Stimulated activated CD4-positive, alpha-beta T cell treated with anti-CD3 and anti-CD28 coated beads, Interleukin-1b, Interleukin-23, amount 100 ng/mL, for 1 hour (primary cell): ENCODE measurements at places on chromosomes 6 and 20.

DNA sequence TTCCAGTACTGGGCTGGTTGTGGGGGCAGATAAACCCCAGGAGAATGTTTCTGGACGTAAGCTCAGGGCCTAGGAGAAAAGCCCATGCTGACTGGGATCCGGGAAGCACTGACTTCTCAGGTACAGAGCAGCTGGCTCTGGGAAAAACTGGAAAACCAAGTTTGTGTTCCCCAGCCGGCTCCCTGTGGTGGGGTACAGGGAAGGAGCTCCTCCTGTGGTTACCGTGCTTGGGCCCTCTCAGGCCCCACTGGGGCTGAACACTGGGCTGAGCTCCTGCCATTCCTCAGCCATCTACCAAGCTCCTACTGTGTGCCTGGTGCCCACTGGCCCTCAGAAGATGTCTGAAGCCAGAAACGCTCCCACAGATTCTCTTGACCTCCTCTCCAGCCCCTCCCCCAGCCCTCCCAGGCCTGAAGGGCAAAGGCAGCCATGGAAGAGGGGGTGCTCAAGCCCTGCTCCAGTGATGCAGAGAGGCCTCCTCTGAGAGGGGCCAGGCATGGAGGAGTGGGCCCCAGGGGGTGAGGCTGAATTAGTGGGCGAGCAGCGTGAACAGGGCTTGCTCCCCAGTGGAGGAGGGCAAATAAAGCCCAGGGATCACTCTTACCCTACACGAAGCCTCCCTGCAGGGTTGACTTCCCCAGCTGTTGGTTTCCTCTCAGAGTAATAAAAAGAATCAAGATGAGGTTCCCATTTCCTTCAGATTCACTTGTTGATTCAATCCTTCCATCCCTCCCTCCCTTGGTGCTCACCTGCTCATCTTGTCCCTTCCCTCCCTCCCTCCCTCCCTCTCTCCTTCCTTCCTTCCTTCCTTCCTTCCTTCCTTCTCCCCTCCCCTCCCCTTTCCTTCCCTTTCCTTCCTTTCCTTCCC, 100.0 kb downstream of the VEGFA start:
- no peak for DNase-seq

DNA sequence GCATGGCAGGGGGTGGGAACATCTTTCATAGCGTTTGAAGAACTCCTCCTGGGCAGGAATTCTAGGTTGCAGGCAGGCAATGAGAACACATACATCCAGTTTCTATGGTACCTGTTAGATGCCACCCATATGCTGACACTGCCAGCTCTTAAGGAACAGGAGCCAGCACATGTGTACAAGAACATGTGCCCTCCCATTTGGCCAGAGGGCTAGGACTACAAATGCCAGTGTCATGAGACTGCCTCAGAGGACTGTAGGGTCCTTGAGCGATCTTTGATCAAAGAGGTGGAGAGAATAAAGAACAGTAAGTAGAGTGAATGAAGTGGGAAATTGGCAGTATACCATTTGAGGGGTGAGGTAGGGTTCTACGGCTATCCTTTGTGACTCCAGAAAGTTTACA, 45.8 kb downstream of the GCLC start:
- DNase-seq = no peak

- no peak for DNase-seq
These were observed 40.2 kb downstream of the CCN2 start for GRCh38 chr6:131910956-131911355.

DNA sequence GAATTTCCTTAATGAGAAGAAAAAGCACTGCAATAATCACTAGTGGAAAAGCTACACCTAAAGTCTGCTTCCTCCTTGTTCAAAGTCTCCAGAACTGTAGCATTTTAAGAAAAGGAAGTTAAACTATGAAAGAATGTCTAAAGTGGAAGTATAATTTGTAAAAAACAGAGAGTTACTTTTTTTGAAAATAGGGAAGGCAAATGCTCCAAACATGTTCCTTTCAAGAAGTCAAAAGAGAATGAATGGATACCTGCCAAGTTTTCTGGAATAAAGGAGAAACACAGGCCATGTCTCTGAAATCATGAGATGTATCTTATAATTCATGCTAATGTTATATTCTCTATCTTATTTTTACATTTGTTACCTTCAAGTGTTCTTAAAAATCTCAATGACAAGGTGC, 60.7 kb upstream of the ADGRG6 start:
- no peak for DNase-seq

- DNase-seq = no peak
These were observed 393 bp upstream of the FABP7 start for GRCh38 chr6:122778985-122779661.

- no peak for DNase-seq
These were observed 115.2 kb upstream of the AKIRIN2 start for GRCh38 chr6:87817183-87817582.

DNA sequence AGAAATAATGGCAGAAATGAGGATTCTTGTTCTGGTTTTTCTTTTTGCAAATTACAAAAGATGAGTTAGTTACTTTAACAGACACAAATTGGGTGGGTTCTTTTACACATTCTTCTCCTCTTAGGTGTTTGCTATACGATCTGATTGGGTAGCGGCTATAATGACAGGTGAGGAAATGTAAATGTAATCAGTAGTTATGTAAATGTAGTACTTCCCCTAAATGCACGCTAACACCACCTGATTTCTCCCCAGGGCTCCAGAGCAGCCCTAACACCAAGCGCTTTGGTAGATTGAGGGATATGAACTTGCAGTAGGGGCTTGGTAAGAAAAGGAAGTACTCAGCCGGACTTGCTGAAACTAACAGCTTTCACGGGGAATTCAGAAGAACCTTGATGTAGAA, 499.4 kb upstream of the NOX3 start:
- no peak for DNase-seq

DNA sequence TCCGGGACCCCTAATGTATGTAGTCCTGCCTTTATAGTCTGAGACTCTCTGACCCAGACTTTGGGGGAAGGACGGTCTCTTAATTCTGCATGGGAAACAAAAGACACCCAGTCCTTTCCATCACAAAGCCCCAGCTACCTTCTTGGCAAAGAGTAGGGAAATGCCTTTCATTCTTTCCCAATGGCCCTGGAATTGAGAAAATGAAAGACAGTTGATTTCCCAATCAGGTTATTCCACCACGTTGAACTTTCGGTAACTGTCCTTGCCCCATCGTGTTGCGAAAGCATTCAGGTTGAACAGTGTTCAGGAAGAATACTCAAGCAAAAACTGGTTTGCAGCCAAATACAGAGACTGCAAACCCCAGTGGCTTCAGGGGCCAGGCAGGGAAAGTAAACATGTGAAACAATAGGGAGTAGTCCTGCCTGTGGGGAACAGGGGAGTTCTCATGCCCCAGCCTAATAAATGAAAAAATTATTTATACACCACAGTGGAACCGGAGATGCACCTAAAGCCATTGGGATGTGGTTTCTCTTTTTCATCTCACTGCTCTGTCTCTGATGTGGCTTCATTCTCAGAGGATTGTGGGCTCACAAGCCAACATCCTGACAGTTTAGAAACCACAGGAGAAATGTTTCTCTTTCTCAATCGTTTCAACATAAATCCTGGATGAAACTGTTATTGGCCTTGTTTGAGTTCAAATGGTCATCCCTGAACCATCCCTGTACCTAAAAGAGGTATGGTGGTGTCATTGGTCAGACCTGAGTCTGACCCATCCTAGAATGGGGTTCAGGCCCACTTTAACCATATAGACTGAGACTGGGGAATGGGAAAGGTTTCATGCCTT, 44.2 kb upstream of the SLC9A8 start:
- DNase-seq = no peak

- no peak for DNase-seq
These were observed 46.5 kb downstream of the ALDH8A1 start for GRCh38 chr6:134903448-134903847.

GRCh38 chr6:30782425-30783014, 38.2 kb upstream of the IER3 start:
- DNase-seq = no peak

GRCh38 chr6:129263176-129263575, 380.2 kb downstream of the LAMA2 start:
- DNase-seq = no peak
